ENCODE measurements at places on chromosomes 2 and 18. TPM values are rescaled to one million over a fixed set of nuclear protein-coding genes. Genes with fewer than 3 reads are reported as not detected.

LYG1 gene
- 0.96 TPM for total RNA-seq

AGBL5 gene
- total RNA-seq: 26.0 TPM

- DNase-seq: peak; percentile 65
These were observed 54.3 kb downstream of the PKDCC start for GRCh38 chr2:42102024-42102590.

DNA sequence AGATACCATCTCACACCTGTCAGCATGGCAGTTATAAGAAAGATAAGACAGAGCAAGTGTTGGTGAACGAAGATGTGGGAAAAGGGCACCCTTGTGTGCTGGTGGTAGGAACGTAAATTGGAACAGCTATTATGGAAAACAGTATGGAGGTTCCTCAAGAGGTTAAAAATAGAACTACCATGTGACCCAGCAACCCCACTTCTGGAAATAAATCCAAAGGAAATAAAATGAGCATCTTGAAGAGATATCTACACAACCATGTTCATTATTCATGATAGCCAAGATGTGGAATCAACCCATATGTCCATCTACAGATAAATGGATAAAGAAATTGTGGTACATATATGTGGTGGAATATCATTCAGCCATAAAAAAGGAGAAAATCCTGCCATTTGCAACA, 26.9 kb downstream of the NGEF start:
- no peak for DNase-seq

GRCh38 chr2:9207641-9208311, 1.2 kb downstream of the ASAP2 start:
- DNase-seq: peak; percentile 39

GRCh38 chr18:9669016-9669415, 39.1 kb upstream of the RAB31 start:
- DNase-seq: no peak

Measured in M059J (cell line).